ENCODE measurements at places on chromosomes 16 and 17.

- no peak for DNase-seq
Observed at GRCh38 chr16:11774065-11774626, 22.9 kb downstream of the ZC3H7A start.

DNA sequence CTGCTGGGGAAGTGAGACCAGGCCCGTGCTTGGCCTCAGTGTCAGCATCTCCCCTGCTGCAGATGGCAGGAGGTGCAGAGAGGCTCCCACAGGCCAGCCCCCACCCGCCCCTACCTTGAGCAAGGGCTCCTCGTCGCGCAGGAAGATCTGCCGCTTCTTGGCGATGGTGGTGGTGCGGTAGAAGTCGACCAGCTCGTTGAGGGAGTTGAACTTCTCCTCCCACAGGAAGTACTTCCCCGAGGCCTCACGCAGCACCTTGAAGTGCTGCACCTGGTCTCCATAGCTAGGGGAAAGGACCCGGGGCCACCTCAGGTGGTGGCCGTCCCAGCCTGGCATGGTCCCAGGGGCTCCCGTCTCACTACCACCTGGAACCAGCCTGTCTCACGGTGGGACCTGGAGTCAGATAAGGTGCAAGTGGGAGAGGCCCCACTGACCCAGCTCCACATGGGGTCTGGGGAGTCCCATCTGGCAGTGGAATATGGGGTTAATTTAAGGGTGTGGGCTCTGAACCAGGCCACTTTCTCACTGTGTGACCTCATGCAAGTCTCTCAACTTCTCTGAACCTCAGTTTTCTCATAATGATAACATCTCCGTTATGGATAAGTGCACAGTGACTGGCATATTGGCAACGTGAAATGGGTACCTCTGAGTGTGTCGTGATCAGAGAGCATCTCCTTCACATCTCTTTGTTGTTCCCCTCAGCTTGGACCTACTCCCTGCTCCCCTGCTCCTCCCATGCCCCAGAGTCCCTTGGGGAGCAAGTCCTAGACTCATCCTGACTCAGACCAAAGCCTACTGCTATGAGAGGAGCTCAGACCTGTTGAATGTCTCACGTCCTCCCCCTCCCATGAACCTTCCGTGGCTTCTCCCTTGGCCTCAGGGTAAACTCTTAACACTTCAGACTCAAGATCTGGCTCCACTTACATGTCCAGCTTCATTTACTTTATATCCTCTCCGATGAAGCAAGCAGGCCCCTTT, 19.8 kb upstream of the FAM83G start:
- no peak for DNase-seq

- DNase-seq: no peak
Observed at GRCh38 chr17:19022128-19022527, 17.6 kb upstream of the FAM83G start.

DNA sequence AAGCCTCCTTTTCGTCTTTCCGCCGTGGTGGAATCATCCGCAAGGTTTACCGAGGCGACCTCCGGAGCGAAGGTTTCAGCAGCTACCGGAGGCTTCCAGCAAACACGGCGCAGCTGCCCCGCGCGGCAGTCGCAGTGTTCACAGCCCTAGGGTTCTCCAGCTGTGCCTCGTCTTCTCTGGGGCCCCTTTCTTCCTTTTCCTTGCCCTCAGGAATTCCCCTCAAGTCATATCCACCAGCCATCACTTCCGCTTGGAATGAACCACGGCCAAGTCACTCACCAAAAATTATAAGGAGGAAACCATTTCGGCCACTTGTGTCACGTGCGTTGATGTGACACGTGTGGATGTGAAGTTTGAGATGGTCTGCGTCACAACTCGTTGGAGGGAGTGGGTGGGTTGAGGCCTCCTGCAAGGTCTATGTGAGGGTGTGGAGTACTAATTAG, 636 bp upstream of the ERN1 start:
- DNase-seq: no peak

GRCh38 chr17:38994026-38994425, 26.8 kb upstream of the FBXO47 start:
- DNase-seq: no peak

DNA sequence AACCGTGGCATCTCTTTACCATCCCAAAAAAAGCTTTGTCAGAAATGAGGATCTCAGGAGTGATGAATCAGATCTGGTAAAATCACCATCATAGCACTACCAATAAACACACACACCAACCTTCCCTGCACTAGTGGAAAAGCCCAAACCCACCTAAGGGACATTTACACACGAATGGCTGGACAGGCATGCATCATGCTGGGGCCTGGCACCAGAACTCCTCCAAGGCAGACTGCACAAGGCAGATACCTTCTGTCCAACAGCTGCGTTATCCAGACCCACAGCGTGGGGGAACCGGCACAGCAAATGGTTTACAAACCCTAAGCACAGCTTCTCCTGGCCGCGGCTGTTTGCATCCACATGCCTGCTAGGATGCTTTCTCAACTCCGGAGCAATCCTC, 2.8 kb downstream of the ASIC2 start:
- no peak for DNase-seq

DNA sequence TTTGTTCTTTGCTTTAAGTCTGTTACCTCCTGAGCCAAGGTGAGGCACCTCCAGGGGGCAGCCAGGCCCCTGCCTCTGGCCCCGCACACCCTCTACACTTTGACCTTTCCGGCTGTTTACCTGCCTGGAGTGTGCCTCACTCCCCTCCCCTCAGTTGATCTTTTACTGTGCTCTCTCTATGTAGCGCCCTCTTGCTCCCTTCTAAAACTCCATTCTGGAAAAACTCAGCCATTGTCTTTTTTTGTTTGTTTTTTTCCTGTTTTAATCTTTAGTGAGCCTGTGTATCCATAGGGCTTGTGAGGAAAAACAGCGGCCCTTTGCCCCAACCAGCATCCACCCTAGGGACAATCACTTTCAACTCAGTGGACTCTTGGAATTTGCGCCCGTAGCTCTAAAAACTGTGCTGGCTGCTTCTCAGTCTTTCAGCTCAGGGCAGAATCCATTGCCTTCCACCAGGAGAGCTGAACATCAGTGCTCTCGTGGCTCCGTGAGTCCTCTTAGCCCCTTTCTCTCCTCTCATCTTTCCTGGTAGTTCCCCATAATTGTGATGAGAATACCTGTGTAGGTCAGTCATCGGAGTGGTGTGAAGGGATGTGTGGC, 4.3 kb downstream of the AMDHD2 start:
- no peak for DNase-seq

- no peak for DNase-seq
Observed at GRCh38 chr17:34598161-34598776, 18.9 kb downstream of the TMEM132E start.

- no peak for DNase-seq
Observed at GRCh38 chr16:60217787-60218186, 1483.7 kb upstream of the GOT2 start.

- no peak for DNase-seq
Observed at GRCh38 chr16:79928142-79928873, 327.8 kb upstream of the MAF start.

DNA sequence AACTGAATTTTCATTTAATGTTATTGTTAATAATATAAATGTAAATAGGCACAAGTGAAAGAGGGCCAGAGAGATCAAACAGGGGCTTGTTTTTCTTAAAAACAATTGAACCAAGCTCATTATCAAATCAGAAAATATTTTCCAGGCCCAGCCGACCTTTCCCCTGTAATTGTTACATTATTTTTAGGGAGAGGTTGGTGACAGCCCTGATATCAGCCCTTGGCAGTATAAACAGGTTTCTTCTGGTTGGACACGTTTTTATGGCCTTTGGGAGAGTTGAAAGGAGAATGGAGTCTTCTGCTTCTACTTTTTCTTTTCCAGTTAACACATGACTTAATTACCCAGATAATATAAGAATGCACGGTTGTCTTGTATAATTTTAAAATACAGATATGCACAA, 40.0 kb upstream of the COQ7 start:
- DNase-seq: no peak

DNA sequence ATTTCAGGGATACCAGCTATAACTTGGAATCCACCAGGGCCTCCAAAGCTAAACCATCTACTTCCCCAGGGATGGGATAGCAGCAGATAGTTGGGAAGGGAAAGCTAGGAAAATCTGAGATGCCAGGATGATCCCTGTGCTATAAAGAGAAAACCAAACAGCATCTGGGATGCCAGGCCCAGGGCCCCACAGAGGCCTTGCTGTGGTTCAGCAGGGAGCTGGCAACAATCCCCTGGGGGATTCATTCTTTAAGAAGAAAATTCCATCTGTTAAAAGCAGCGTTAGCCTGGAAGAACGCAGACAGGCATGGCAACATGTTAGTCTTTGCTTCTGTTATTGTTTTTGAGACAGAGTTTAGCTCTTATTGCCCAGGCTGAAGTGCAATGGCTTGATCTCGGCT, 16.6 kb downstream of the MYO18A start:
- peak; percentile 50 for DNase-seq

GRCh38 chr16:58384437-58385055, 7.7 kb upstream of the GINS3 start:
- no peak for DNase-seq

- DNase-seq: no peak
Observed at GRCh38 chr17:77445760-77446532, 305.2 kb downstream of the SEC14L1 start.

DNA sequence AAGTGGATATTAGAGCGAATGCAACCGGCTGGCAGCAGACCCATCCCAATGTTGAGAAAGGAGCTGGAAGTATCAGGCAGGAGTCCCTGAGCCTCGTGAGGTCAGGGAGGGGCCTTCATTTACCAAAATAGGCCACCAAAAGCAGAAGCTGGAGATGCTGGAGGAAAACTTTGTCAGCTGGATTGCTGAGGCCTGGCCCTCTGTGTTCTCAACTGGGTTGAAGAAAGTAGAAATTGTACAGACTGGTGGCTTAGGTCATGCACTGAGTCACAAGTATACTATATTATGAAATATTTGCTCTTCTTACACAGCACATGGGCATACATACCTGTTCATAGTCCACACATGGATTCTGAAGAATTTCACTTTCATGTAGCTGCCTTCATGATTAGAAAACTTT, 23.2 kb upstream of the TEKT3 start:
- no peak for DNase-seq

DNA sequence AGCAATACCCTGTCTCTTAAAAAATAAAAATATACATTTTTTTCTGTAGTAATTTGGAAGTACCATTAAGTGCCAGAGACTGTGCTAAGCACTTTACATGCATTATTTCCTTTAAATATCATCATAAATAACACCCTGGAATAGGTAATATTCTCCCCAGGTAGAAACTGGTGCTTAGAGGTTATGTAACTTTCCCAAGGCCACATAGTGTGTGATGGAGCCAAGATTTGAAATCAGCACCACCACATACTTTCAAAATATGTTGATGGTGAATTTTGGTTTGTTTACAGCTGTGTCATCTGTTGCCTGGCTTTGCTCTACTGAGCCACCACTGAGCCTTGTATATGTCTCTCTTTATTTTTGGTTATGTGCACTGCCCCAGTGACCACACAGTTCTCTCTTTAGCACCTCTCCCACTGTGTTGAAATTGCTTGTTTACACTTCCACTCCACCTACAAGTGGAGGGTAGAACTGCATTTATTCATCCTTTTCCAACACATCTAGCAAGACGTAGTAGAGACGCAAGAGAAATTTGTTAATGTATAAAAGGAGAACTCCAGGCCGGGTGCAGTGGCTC, 19.0 kb upstream of the NBR1 start:
- DNase-seq: no peak

- DNase-seq: no peak
Observed at GRCh38 chr17:59769887-59770286, 62.4 kb downstream of the VMP1 start.
